Effector CD4-positive, alpha-beta T cell (primary cell): ENCODE measurements at places on chromosomes 6 and 20.

- no peak for DNase-seq
Measured at GRCh38 chr20:19697415-19697814, 60.6 kb upstream of the RIN2 start.

DNA sequence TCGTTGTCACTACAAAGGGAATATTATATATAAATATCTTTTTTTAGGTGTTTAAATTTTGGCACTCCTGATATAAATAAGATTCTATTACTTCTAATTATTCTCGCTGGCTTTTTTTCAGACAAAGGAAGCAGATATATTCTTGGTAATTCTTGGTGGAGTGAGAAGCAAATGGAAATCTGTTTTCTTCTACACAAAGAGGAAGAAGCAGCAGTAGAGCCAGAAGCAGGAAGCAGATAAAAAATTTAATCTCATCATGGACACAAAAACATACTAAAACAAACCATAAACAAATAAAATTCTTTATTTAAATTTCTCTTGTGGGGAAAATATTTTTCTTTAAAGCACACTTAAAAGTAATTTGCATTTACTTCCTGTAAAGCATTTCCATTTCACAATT is 3.7 kb upstream of the KIAA0319 start:
- no peak for DNase-seq

GRCh38 chr6:12637960-12638641 is 78.5 kb upstream of the PHACTR1 start:
- no peak for DNase-seq

DNA sequence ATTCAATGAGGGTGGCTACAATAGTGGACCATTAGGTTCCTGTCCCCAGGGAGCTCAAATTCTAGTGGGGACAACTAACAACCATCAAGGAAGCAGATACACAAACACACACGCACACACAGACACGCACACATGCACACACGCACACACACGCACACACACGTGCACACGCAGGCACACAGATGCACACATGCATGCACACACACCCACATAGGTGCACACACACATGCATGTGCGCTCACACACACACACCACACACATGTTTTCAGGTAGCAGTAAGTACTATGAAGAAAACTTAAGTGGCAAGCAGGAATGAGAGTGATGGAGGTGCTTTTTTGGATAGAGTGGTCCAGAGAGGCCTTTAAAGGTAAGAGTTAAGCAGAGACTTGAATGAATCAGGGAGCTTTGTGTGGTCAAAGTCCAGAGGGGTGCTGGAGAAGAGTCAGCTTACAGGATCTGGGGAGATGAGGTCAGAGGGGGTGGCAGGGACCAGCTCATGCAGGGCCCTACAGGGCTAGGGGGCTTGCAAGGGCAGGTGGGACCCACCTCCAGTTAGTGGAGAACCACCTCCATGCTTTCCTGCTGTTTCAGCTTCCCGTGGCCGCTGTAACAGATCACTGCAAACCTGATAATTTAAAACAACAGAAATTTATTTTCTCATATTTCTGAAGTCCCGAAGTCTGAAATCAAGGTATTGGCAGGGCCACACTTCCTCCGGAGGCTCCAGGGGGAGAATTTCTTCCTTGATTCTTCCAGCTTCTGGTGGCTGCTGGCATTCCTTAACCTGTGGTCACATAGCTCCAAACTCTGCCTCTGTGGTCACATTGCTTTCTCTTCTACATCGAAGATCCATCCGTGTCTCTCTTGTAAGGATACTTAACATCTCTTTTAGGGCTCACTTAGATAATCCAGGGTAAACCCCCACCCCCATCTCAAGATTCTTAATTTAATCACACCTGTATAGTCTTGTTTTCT is 6.9 kb upstream of the NSFL1C start:
- no peak for DNase-seq

- no peak for DNase-seq
Measured at GRCh38 chr6:166629628-166630027, 2.6 kb upstream of the RPS6KA2 start.

DNA sequence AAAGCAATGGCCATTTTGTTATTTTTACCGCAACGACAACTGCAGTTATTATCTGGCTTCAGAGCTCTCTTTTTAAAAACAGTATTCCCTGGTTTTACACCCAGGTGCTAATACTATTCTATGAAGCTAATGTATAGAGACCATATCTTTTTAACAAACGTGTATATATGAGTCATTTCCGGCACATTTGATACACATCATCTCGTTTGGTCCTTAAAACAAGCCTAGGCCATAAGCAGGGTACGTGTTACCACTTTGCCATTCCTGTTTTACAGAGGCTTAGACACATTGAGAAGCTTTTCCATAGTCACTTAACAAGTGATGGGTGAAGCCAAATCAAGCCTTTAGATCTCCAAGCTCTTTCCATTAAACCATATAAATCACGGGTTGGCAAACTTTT is 5.5 kb downstream of the TRAF3IP2 start:
- no peak for DNase-seq

DNA sequence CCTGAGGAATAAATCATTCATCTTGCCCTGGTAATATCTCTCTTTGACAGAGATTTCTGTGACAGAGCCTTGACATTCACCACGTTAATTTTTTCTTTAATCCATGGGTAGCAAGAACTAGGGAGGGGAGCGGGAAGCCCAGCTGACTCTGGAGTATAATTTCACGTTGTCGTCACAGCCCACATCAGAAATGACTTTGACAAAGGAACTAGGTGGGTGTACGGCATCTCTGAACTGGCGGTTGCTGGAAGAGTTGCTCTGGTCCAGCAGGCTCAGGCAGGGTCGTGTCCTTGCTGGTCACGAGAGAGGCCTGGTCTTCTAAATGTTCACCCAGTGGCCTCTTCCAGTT is 397.1 kb upstream of the CNR1 start:
- no peak for DNase-seq
